Skin of body (tissue), 3 donors: ENCODE measurements at places on chromosomes 3 and 15. TPM values are rescaled to one million over a fixed set of nuclear protein-coding genes. Genes with fewer than 3 reads are reported as not detected.
A peak's percentile ranks its signal among the peaks of the same experiment; 100 is the strongest.

DNA sequence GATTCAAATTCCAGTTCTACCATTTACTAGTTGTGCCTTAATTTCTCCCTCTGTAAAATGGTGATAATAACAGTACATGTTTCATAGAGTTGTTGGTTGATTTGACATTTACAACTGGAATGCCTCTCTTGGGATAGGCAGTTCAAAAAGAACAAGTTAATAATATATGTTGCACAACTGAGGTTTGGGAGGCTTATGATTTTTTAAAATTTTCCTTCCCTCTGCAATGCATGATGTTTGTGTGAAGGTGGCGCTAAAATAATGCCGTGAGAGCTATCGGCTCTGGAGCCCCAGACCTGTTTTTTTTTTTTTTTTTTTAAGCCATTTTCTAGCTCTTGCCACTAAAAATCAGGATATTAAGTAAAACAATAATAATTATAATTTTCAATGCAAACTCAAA, 18.6 kb downstream of the DNAJB11 start:
- no peak for DNase-seq

DNA sequence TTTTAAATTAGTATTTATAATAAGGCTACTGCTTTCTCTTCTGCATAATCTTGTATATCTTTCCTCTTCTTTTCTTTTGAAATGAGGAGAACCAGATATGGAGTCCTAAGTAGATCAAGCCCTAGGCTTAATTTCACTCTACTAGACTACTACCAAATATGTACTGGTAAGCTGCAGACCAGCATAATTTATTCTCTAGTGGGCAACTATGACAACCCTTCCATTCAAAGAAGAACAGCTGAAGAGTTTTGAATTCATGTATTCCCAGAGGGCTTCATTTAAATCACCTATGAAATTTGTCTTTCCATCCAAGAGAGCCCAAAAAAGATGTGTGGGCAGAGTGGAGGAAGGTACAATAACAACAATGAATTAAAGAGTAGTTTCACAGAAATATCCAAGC, 10.0 kb downstream of the RAD18 start:
- no peak for DNase-seq

GRCh38 chr15:61186905-61187741, 42.0 kb downstream of the RORA start:
- peak; percentile 34 for DNase-seq

The CCR1 gene
- total RNA-seq, result 3.2 TPM
